ENCODE measurements at places on chromosomes 16 and 17.

- no peak for DNase-seq
- H3K27ac ChIP-seq, result no peak overlapping the region
- H3K4me3 ChIP-seq, result no peak overlapping the region
- H3K4me1 ChIP-seq, result no peaks in the 10 kb centered on the region
- peaks cover 27% of the 10 kb centered on the region for H3K36me3 ChIP-seq
- H3K27me3 ChIP-seq, result no peaks in the 10 kb centered on the region
These were observed 37.7 kb upstream of the RHBDL3 start for GRCh38 chr17:32227910-32228309.

GRCh38 chr17:27376637-27377547 lies 79.4 kb upstream of the KSR1 start:
- H3K27me3 ChIP-seq, result no peaks in the 10 kb centered on the region
- peak; percentile 8 for DNase-seq
- H3K36me3 ChIP-seq, result no peaks in the 10 kb centered on the region
- peaks cover 13% of the 10 kb centered on the region for H3K4me1 ChIP-seq
- no peak overlapping the region for H3K4me3 ChIP-seq

DNA sequence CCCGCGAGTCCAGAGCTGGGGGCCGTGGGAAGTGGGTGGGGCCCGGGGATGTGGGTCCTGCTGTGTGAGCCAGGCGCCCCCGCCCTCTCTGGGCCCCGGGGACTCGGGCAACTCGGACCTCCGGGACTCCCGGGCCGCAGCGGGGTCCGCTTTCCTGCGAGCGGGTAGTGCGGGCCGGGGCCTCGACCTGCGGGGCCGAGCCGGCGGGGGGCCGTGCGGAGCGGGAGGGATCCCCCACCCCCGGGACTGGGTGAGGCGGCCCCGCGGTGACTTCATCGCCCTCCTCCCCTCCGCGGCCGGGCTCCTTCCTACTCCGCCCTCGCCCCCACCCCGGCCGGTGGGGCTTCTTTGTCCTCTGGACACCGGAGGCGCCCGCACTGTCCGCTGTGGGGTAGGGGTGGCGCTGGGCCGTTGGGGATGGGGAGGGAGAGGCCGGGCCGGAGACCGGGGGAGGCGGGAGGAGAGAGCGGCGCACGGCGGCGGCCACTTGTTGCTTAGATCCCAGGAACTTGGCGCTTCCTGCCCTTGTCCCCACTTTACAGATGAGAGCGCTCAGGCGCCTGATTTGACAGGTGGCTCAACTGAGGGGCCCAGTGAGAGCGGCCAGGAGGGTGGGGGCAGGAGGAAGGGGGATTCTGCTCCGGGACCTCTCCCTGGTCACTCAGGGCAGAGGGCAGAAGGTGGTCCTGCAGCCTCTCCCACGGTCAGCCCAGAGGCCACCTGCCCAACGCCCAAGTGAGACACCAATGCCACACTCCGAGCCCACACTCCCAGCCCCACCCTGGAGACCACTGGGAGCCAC lies 874 bp downstream of the CMTM3 start:
- peak overlapping the region; percentile 81 for H3K27ac ChIP-seq
- peak overlapping the region; percentile 69 for H3K4me3 ChIP-seq
- peaks cover 33% of the 10 kb centered on the region for H3K4me1 ChIP-seq
- no peaks in the 10 kb centered on the region for H3K27me3 ChIP-seq
- DNase-seq, result peak; percentile 85

DNA sequence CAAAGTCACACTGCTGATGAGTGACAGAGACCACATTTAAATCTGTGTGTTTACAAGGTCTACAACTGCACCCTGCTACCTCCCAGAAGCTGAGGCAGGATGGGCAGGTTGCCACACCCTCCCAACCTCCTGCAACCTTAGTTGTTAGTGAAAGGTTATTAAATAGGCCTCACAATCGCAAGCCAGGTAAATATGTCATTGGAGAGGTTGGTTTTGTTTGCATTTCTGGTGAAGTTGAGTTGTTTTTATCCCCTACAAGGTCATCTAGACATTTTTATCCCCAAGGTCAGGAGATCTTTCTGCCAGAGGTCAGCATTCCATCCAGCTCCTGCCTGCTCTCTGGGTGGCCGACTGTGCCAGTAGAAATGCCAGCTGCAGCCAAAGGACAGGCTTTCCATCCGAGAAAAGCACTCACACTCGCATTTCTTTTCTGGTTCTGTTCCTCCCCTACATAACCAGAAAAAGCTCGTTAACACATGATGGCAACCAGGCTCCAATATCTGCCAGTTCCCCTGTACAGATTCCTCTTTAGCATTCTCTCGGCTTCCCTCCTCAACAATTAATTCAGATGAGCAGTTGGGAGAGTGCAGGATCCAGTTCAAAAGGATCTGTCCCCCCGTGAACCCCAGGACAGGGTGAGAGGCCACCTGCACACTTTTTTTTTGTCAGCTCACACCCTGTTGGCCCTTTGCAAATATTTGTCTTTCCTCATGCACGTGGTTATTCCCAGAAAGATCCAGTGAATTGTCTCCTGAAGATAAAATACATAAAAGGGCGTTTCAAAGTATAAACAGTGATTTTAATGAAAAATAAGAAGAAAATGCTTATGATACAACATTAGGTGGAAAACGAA lies 562.8 kb downstream of the MAF start:
- H3K27ac ChIP-seq, result no peak overlapping the region
- no peak for DNase-seq
- no peaks in the 10 kb centered on the region for H3K27me3 ChIP-seq

DNA sequence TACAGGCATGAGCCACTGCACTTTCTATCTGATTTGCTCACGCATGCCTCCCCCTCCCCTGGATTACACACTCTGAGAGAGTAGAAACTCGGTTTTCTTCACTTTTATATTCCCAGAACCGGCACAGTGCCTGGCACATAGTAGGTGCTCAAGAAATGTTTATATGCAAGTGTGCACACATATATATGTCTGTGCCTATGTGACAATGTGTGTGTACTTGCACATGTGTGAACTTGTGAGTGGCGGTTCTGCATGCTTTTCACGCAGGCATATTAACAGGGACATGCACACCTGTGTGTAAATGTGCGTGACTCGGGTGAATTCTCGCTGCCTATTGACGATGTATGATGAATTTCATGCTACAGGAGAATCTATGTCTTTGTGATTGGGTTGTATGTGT lies 22.1 kb upstream of the IL21R start:
- H3K4me3 ChIP-seq, result no peak overlapping the region
- DNase-seq, result peak; percentile 54
- no peaks in the 10 kb centered on the region for H3K36me3 ChIP-seq
- H3K27me3 ChIP-seq, result no peaks in the 10 kb centered on the region

DNA sequence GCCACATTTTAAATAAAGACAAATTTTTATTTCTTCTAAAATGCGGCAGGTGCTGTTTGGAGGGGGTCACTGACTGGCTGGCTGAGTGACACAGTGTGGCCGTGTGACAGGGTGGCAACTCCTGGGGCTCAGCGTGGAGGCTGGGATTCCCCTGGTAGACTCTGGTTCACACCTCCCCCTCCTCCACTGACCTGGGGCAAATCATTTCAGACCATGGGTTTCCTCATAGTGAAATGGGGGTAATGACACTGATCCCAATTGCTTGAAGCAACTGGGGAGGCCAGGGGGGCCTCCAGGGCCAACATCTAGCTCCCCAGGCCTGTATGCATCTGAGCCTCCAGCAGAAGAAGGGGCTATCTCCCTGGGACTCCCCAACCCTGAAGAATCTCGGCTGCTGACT lies 6.6 kb downstream of the HSD11B2 start:
- peaks cover 44% of the 10 kb centered on the region for H3K4me1 ChIP-seq
- no peak for DNase-seq

DNA sequence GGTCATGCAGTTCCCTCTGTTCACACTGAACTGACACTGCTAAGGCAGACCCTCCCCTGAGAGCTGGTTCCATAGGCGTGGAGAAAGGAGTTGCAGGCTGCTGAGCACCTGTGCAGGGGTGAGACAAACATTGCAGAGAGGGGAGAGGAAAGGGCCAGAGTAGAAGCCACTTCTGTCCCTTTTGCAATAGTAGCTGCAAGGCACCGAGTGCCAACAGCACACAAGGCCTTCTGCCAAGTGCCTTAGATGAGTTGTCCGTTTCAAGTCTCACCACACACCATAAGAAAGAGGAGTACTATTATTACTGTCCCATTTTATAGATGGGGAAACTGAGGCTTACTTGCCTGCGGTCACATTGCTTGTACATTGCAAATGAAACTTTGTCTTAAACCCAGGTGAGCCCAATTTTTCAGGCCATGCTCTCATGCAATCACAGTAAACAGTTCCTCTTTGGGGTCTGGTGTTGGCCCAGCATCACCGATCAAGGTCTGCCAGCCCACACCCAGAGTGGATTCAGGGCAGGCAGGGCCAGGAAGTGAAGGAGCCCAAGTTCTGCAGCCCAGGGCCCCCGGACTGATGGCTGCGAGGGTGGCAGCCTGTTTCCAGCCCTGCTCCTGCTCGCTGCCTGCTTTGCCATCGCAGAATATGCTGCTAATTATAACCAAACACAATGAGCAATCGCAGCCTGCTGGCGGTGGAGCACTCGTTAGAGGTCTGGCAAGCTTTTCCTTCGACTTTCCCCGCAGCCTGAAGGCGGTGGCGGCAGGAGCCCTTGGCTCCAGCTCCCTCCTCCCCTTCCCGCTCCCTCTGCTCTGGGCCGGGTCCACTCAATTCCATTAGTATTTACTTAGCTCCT lies 36.8 kb upstream of the DYNLL2 start:
- H3K4me3 ChIP-seq, result no peak overlapping the region
- no peak for DNase-seq
- no peaks in the 10 kb centered on the region for H3K36me3 ChIP-seq

GRCh38 chr16:85069171-85069570 lies 41.6 kb downstream of the KIAA0513 start:
- DNase-seq, result no peak
- no peak overlapping the region for H3K27ac ChIP-seq
- H3K4me3 ChIP-seq, result no peak overlapping the region
- peaks cover 33% of the 10 kb centered on the region for H3K36me3 ChIP-seq

GRCh38 chr17:57424273-57424672 lies 167.9 kb downstream of the MSI2 start:
- no peak overlapping the region for H3K27ac ChIP-seq
- DNase-seq, result no peak
- H3K4me3 ChIP-seq, result no peak overlapping the region
- H3K27me3 ChIP-seq, result no peaks in the 10 kb centered on the region
- H3K36me3 ChIP-seq, result no peaks in the 10 kb centered on the region

DNA sequence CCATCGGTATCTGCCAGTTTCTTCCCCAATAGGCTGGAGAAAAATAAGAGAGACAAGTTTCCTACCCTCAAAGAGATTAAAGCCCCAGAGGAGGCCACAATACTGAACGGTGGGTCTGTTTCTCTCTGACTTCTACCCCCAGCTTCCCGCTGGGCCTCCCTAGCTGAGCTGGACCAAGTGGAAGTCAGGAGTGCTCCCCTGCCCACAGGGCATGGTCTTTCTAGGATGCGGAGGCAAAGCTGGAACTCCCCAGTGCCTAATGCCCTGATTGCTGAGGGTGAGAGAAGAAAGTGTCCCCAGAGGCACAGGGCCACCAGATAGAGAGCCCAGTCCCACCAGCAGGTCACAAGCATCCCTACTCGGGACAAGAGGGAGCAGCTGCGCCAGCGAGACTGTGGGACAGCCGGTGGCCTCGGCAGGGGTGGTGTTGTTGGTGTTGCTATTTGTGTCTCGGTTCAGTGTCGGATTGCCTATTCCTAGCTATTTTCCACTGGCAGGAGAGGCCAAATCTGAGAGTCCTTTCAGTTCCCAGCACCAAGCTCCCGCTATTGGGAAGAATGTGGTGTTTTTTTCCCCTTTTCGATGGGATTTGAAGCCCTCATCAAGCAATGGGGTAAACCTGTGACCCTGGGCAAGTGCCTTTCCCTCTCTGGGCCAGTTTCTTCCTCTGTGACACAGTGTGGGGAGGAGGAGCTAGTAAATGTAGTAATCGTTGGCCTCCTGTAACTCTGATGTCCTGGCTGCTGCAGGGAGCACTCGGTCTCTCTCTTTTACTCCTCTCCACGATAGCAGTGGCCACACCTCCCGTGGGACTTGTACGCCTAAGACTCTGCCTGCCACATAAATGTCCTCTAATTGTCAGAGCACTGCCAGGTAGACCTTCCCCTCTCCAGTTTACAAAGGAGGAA lies 22.5 kb upstream of the TBX2 start:
- H3K27me3 ChIP-seq, result no peaks in the 10 kb centered on the region
- H3K36me3 ChIP-seq, result no peaks in the 10 kb centered on the region
- H3K4me1 ChIP-seq, result no peaks in the 10 kb centered on the region

GRCh38 chr17:75238684-75239191 lies 22.7 kb downstream of the GGA3 start:
- H3K27me3 ChIP-seq, result no peaks in the 10 kb centered on the region
- H3K4me1 ChIP-seq, result peaks cover 23% of the 10 kb centered on the region
- peaks cover 99% of the 10 kb centered on the region for H3K36me3 ChIP-seq

- DNase-seq, result peak; percentile 93
- H3K4me1 ChIP-seq, result peaks cover 80% of the 10 kb centered on the region
- H3K4me3 ChIP-seq, result peak overlapping the region; percentile 88
These were observed 3.0 kb downstream of the UBALD2 start for GRCh38 chr17:76268015-76268749.

GRCh38 chr16:4056161-4057105 lies 59.8 kb downstream of the ADCY9 start:
- no peak overlapping the region for H3K27ac ChIP-seq
- H3K36me3 ChIP-seq, result no peaks in the 10 kb centered on the region
- peaks cover 35% of the 10 kb centered on the region for H3K4me1 ChIP-seq
- no peaks in the 10 kb centered on the region for H3K27me3 ChIP-seq
- no peak overlapping the region for H3K4me3 ChIP-seq

- peaks cover 21% of the 10 kb centered on the region for H3K36me3 ChIP-seq
- peak overlapping the region; percentile 83 for H3K27ac ChIP-seq
- H3K27me3 ChIP-seq, result no peaks in the 10 kb centered on the region
- H3K4me3 ChIP-seq, result no peak overlapping the region
- DNase-seq, result no peak
These were observed 9.3 kb downstream of the JUP start for GRCh38 chr17:41777157-41777573.

DNA sequence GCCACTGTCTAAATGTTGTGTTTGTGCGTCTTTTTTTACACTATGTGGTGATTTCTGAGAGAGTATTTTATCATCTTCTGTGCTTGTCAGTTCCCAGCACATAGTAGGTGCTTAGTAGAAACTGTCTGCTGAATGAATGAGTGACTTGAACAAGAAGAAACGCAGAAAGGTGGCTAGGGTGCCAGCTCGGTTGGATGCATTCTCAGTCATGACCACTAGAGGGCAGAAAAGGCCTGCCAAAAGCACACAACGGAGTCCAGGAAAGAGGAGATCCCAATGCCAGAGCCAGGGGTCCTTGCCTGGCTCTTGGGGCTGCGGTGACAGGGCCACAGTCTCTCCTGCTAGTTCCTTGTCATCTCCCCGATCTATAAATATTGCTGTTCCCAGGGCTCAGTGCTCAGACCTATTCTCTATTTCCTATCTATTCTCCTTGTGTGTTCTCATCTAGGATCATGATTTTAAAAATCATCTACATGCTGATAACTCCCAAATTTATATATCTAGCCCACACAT lies 57.3 kb upstream of the CCL1 start:
- H3K27ac ChIP-seq, result no peak overlapping the region
- DNase-seq, result peak; percentile 70

DNA sequence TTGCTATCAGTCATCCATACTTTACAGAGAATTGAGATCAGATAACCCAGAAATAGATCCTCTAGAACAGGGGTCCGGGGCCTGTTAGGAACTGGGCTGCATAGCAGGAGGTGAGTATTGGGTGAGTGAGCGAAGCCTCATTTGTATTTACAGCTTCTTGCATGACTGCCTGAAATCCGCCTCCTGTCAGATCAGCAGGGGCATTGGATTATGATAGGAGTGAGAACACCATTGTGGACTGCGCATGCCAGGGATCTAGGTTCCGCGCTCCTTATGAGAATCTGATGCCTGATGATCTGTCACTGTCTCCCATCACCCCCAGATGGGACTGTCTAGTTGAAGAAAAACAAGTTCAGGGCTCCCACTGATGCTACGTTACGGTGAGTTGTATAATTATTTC lies 13.0 kb upstream of the SCIMP start:
- no peak overlapping the region for H3K27ac ChIP-seq
- no peak for DNase-seq
- no peaks in the 10 kb centered on the region for H3K27me3 ChIP-seq
- H3K4me1 ChIP-seq, result no peaks in the 10 kb centered on the region
